ENCODE measurements at places on chromosomes 4 and X. TPM values are rescaled to one million over a fixed set of nuclear protein-coding genes. Genes with fewer than 3 reads are reported as not detected.

UGT2A3 gene
- total RNA-seq, result not detected

L1CAM gene
- total RNA-seq, result 1.1 TPM

PRDM5 gene
- 16.6 TPM for total RNA-seq

ERCC6L gene
- total RNA-seq, result not detected

DAPP1 gene
- total RNA-seq, result 1.6 TPM

DNAAF6 gene
- total RNA-seq, result not detected

PPP2R2C gene
- 0.14 TPM for total RNA-seq

All from thoracic aorta (tissue), 2 donors.